Adrenal gland (tissue), 19 donors: ENCODE measurements at places on chromosomes 12 and 14. TPM values are rescaled to one million over a fixed set of nuclear protein-coding genes. Genes with fewer than 3 reads are reported as not detected.
A peak's percentile ranks its signal among the peaks of the same experiment; 100 is the strongest.

The CMA1 gene
- not detected for total RNA-seq

- no peak for DNase-seq
These were observed 42.4 kb upstream of the GPATCH2L start for GRCh38 chr14:76109087-76109880.

The LBHD2 gene
- not detected for total RNA-seq

GRCh38 chr12:77392467-77393088 is 327.2 kb upstream of the E2F7 start:
- DNase-seq = no peak

The BORCS5 gene
- total RNA-seq = 18.3 TPM

The INHBC gene
- not detected for total RNA-seq

DNA sequence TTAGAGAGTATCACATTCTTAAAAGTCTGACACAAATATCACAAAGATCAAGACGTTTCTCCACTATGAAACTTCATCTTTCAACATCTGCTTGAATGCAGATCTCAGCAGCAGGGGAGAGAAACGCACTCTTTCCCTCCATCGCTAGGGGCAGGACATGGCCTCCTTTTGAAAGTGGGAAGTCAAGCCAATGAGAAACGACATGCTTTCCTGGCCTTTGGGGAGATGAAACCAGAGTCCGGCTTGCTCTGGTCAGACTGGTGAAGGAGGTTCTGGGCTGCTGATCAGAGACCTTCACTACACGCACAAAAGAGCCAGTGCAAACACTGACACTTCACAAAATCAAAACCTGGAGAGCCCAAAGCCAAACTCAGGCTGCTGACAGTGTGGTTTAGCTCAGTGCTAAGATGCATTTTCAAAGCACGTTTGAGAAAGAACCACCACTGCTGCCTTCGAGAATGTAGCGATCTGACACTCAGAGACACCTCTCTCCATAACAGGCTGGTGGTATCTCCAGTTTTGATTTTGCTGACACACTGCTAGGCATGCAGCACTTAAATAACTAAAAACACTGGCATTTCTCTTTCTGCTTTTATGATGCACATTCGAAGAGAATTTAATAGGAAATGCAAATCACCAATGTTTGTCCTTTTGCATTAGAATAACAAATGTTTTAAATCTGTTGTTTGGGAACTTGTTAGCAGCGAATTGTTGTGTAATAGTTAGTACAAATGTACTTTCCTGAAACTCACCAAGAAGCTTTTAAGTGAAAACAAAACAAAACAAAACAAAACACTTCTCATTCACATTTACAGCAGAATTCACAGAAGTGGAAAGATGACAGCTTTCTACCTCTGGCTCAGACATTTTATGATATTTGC is 93.9 kb upstream of the OVCH1 start:
- no peak for DNase-seq

The CLEC4C gene
- not detected for total RNA-seq

The DPY19L2 gene
- total RNA-seq = 6.0 TPM

DNA sequence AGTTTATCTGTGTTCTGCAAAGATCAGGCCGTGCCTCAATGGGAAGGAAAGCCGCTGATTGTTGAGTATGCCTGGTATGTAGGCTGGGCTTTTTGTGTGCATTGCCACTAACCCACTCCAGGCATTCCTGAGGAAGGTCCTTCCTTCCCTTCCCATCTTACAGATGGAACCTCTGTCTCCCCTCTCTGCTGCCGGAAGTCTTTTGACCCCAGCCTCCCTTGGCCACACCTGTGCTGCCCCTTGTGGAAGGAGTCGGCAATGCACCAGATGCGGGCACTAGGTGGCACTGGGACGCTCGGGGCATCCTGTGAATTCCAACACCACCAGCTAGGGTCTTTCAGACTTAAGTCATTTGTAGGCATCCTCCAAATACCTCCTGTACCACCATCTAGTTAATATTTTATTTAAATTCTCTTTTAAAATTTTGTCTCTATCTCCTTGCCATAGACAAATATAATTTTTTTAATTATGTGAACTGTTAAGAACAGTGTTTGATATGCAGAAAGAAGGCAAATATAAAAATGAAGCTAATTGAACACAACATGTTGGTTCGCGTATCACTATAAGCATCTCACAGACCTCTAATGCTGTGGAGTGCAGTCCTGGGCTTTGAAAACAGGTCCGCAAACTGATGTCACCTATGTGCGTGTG is 99.6 kb downstream of the RIN3 start:
- DNase-seq = peak; percentile 34

- no peak for DNase-seq
These were observed 39.7 kb downstream of the FOXN4 start for GRCh38 chr12:109269428-109269827.

DNA sequence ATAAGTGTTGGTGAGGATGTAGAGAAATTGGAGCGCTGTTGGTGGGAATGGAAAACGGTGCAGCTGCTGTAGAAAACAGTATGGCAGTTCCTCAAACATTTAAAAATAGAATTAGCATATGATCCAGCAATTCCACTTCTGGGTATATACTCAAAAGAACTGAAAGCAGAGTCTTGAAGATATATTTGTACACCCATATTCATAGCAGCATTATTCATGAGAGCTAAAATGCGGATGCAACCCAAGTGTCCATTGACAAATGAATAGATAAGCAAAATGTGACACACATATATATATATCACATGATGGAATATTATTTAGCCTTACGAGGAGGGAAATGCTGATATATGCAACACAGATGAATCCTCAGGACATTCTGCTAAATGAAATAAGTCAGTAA is 84.7 kb upstream of the CEP83 start:
- no peak for DNase-seq

DNA sequence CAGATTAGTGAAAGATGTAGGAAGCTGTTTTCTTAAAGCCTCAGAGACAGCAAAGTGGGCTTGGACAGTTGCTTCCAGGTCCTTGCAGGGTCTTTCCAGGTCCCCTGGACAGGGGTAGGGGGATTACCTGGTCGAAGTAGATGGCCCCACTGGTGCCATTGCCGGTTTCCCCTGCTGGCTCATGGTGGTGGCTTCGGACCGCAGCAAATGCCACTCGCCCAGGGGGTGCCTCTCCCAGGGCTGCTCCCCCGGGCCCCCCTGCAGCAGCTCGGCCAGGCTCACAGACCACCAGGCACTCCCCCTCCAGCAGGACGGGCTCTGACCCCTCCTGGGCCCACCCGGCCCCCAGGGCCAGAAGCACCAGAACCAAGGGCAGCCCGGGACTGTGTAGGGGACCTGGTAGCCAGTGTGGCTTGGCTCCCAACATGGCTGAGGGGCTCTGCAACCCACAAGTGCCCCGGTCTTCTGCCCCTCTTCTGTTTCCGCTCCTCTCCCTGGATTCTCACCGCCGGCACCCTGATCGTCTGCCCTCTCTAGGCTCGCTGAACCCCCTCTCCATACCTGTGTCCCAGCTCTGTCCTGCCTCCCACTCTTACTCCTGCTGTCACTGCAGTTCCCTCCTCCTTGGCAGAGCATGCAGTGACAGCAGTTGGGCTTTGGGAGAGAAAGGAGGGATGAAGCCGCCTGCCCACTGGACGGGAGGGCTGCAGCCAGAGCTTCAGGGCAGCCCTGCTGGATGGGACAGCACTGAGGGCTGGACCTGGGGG is 657 bp downstream of the CBLN3 start:
- peak; percentile 27 for DNase-seq

GRCh38 chr14:61332658-61333029 is 11.3 kb downstream of the PRKCH start:
- DNase-seq = no peak

The TESPA1 gene
- not detected for total RNA-seq

GRCh38 chr12:46900734-46901463 is 75.1 kb upstream of the SLC38A4 start:
- no peak for DNase-seq

GRCh38 chr14:92615451-92615850 is 101.9 kb downstream of the RIN3 start:
- DNase-seq = no peak

GRCh38 chr12:90630006-90630405 is 325.0 kb downstream of the CCER1 start:
- no peak for DNase-seq

- no peak for DNase-seq
These were observed 142.5 kb downstream of the SAMD4A start for GRCh38 chr14:54709444-54709843.

DNA sequence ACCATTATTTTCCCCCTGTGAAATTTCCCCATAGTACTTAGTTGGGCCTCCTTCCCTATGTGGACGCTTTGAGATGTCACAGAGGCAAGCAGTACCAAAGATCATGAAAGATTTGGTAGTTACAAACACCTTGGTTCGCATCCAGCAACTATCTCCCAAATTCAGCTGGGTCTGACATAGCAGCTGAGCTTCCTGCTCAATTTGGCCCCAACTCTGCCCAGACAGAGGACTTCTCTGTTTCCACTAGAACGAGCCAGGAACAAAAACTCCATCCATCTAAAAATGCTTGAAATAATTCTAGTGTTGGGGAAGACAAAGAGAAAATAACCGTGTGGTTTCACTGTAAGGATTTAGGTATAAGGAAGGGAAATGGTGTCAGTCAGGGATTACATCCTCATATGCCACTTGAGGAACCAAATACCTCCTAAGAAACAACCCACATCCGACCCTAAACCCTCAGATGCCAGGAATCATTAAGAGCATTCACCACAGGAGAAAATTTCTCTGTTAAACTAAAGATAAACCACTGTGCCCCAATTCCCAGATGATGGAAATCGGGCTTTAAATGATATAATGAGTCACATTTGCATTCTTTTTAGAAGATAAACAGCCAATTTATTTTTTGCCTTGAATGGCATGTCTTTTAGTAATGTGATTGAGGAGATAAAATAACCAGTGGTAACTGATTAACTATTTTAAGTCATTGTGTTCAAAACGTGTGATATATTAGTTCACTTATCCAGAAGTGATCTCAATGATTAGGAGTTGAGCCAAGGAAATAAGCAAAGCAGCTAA is 103.7 kb upstream of the IFNG-AS1 start:
- DNase-seq = no peak

The TSPAN19 gene
- total RNA-seq = not detected

The TBX3 gene
- total RNA-seq = 399 TPM

DNA sequence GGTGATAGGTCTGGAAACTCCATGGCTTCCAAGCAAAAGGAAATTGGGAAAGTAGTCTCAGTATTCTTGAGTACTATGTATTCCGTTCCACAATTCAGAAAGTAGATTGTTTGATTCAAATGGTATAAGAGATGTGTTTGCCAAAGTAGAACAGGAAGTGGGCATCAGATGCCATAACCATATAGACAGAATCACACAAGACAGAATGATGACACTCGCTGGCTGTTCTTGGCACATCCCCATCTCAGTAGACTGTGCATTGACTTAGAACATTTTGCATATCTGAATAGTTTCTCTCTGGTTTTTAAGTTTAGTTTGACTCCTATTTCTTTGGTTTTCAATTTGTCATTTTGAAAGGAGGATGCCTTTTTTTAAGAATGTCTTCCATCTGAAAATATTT is 221.1 kb upstream of the RGS6 start:
- DNase-seq = no peak

GRCh38 chr12:32181498-32182175 is 75.0 kb downstream of the BICD1 start:
- DNase-seq = no peak

The C12orf60 gene
- total RNA-seq = 5.1 TPM

GRCh38 chr12:68646484-68646883 is 35.8 kb downstream of the RAP1B start:
- DNase-seq = no peak

DNA sequence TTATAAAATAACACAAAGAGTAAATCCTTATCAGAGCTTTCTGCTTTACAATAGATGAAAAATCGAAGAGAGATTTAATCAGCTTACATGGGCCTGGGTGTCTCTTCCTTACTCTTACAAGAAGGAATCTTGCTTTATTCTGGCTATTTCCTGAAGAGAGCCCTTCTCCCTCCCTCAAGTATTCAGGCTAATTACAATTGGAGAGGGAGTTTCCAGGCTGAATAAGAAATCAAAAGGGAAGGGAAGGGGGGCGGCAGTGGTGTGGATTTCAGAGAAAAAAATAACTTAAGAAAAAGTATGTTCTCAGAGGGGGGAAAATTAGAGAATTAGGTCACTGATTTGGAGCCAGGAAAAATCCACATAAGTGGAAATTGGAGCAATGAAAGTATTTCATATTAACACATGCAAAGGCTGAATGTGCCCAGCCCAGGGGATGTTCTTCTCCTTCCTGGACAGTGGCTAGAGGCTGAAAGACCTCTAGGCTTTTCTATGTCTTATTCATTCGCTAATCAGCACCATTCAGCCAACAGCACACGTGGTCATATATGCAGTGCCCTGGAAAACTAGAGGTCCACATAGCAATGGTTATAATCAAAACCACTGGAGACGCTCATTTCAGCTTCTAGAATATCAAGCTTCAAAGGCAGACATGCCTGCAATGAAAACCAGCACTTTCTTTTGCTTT is 158.9 kb upstream of the BTG1 start:
- DNase-seq = no peak
